ENCODE measurements at places on chromosomes 13 and 19.

DNA sequence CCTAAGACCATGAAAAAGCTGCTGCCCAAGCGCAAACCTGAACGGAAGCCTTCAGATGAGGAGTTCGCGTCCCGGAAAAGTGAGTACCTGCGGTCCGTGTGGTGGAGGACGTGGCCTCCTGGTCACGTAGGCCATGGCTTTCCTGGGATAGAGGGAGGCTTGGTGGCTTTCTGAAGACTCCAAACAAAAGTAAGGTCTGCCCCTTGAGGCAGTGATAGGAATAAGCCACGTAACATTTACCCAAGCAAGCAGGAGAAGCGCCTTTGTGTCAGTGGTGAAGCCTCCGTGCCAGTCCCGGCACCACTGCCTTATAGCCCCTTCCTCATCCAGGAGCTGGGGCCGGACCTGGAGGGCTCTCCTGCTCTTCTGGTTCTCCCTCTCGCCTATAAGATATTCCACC is 34.3 kb upstream of the TEX29 start:
- no peak for DNase-seq

- DNase-seq, result no peak
Measured at GRCh38 chr13:42547612-42548011, 26.3 kb upstream of the TNFSF11 start.

- DNase-seq, result no peak
Measured at GRCh38 chr19:13404236-13404635, 102.0 kb downstream of the CACNA1A start.

DNA sequence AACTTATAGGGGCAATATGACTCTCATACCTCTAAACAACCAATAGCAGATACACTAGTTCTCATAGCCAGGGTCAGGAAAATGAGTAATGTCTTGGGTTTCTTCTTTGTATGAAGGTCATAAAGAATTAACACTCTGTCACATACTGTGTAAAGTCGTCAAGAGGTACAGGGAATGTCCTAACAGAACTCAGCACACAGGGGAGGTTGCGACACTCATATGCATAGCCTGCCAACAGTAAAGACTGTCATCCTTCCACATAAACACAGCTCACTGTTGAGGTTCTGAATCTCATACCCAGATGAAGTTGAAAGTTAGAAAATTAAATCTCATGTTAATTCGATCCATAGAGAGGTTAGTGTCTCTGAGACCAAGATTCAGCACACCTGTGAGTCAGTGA is 34.2 kb upstream of the ZNF254 start:
- no peak for DNase-seq

DNA sequence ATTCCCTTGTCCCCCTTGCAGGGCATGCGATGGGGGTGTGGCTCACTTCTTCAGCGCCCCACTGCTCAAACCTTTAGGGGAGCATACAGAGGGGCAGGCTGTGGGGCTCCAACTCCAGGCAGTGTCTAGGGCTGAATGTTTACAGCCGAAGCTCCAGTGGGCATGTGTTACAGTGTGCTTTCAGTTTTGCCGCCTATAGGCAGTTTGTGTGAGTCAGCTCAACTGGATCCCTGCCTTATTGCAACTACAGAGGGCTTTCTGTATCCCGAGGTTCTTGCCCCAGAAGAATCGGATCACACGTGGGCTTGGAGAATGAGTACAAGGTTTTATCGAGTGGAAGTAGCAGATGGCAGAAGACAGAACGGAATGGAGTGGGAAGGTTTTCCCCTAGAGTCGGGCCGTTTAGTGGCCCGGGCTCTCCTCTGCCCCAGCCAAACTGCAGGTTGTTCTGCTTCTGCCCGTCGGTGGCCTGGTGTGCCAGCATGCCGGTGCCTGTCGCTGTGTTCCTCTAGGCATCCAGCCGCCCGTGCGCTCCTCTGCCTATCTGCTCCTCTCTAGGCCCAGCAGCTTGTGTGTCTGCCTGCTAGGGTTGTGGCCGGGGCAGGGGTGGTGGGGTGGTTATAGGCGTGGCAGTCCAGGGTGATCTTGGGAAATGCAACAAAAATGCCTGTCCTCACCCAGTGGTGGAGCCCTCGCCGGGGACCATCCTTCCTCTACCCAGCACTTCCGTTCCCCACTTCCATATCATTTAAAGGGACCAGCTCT is 435.9 kb upstream of the SGCG start:
- no peak for DNase-seq

- no peak for DNase-seq
Measured at GRCh38 chr13:31320946-31321345, 121.2 kb downstream of the B3GLCT start.

GRCh38 chr13:99398916-99399622 is 91.9 kb upstream of the GPR183 start:
- DNase-seq, result no peak

DNA sequence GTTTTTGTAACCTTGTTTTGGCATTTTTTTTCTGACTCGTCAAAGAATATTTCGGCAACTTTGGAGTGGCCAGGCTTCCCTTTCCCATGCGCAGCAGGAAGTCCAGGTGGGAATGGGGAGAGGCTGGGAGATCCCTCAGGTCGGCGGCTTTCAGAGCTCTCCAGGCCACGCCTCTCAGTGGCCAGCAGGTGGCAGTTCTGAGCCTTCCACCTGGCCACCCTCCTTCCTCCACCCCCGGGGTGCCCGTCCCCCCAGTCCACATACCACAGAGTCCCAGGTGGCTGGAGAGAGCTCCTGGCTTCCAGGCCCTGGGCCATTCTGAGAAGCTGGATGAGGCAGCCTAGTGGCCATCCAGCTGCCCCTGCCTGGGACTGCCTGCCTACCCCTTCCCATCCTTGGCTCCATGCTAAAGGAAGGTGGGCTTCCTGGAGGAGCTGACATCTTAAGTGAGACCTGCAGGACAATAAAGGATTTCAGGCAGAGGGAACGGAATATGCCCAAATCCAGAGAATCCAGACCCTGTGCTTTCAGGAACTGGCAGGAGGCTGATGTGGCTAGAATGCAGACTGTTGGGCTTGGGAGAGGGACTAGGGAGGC is 46.3 kb downstream of the CCNE1 start:
- DNase-seq, result no peak
